Stimulated activated naive B cell treated with anti-CD40 and anti-IgM and Interleukin-4, amounts not matched to agents 10 μg/mL and 1 μg/mL and 100 μg/mL, for 72 hours (primary cell): ENCODE measurements at places on chromosomes 5 and 9.

DNA sequence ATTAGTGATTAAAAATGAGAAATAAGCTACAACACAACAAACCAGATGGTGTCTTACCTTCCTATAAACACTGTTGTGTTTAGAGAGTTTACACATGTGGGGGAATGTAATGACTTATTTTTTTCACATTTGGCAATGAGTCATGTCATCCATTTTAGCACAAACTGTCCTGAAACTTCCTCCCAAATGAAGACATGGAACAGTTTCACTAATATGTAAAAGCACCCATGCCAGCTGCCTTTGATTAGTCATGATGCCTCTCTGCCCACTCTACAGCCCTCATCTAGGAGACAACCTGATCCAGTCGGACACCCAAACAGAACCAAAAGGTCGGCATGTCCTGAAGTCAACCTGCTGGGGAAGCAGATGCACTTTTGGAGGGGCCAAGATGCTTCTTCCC, 98.2 kb downstream of the SEMA5A start:
- DNase-seq, result no peak

- DNase-seq, result no peak
Observed at GRCh38 chr9:36677611-36678010, 104.9 kb downstream of the MELK start.

DNA sequence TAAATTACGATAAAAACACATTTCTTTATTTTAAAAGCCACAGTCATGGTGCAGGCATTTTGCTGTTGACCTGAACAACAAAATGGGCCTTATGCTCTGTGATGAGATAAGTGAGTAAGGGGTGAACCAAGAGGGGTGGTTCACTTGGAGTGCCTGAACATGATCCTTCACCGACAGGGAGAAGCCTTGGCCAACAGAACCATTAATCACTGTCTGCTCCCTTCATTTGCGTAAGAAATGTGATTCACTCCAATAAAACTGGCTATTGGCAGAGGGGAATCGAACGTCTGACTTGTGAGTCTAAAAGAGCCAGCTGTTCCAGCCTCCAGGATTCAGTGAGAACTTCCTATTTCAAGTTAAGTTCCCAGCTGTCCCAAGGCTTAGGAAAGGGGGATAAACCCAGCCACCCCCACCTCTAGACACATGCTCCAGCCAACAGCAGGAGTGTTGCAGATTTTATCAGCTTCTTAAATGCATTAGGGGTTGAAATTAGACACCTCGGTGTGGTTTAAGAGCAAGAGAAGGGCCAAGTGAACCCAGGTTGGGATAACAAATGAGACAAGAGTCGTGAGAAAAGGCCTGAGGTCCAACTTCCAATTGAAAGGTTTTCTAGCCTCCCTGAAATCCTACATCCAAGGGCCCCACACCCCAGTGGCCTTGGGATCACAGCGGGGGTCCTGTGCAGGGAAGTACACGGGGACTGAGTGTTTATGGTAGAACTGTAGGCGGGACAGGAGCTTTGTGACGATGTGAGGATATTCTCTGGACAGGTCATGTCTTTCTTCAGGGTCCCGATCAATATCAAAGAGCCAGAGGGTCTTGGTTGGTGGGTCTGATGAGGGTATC, 131.4 kb upstream of the LHFPL2 start:
- no peak for DNase-seq

- DNase-seq, result no peak
Observed at GRCh38 chr5:4048398-4048797, 452.8 kb downstream of the IRX1 start.

DNA sequence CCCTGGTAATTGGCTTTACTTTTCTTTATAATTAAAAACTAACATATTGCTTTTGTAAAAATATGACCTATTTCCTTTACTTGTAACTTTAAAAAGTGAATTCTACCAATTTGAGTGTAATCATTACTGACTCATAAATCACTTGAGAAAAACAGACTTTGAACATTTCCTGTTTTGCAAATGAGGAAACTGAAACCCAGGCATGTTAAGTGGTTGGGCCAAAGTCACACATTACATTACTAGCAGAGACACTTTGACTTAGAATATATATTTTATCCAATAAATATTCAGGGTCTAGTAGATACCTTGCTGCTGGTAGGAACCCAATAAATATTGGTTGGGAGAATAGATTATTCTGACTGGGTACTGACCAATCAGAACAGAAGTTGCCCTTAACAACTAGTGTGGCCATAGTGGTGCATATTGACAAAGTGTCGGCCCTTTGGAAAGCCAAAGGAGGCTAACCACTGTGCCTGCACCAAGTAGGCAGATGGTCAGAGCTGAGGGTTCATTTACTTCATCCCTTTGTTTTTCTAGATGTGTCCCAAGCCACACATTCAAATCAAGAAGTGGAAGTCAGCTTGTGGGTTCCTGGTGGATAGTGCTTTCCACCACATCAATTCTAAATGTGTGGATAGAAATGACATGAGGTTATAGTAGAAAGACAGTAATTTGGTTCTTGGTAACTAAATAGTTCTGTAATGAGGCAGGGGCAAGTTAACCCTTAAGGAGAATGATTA, 365.1 kb upstream of the RIOK2 start:
- DNase-seq, result no peak

DNA sequence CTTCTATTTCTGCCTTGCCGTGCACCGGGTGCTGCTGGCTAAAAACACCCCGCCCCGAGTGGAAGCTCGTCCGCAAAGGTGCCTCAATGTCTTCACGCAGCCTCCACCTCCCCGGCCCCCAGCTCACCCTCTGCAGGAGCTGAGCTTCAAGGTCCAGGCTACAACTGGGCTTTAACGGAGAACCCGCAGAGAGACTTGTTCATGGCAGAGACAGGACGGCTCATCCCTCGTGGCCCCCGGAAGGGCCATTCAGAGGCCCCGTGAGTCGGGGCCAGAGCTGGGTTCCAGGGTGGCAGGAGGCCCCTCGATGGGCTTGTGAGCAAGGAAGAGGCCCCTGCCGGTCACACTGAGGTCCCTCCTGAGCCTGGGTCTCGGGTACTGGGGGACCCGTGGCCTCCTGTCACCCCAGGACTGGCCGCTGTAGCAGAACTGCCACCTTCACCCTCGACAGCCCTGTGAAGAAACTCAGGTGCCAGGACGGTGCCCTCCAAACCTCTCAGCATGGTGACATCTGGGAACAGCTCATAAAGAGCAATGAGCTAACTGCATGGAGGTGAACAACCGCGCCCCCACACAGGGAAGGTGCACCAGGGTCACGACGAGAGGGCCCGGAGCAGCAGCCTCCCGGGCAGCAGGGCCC, 58.0 kb upstream of the UBAC1 start:
- no peak for DNase-seq

- DNase-seq, result no peak
Observed at GRCh38 chr5:147290261-147290660, 55.4 kb downstream of the STK32A start.

- DNase-seq, result no peak
Observed at GRCh38 chr5:170843870-170844269, 17.9 kb upstream of the RANBP17 start.
